Activated T-cell treated with anti-CD3 and anti-CD28 coated beads, Interleukin-2, amount 50 U/mL, for 4 hours (primary cell): ENCODE measurements at places on chromosomes 7 and 10. TPM values are rescaled to one million over a fixed set of nuclear protein-coding genes. Genes with fewer than 3 reads are reported as not detected.

The FGFR2 gene
- 0.18 TPM for total RNA-seq

The AASS gene
- total RNA-seq: 0.83 TPM

The MMD2 gene
- total RNA-seq: not detected

The AKR1D1 gene
- total RNA-seq: not detected

- no peak for DNase-seq
Measured at GRCh38 chr10:114306116-114306973, 67.3 kb downstream of the VWA2 start.

- no peak for DNase-seq
Measured at GRCh38 chr10:36367362-36367761, 725.3 kb upstream of the FZD8 start.

GRCh38 chr7:70303780-70304179 is 705.5 kb downstream of the AUTS2 start:
- no peak for DNase-seq

GRCh38 chr10:6669269-6669859 is 89.3 kb upstream of the PRKCQ start:
- DNase-seq: no peak

DNA sequence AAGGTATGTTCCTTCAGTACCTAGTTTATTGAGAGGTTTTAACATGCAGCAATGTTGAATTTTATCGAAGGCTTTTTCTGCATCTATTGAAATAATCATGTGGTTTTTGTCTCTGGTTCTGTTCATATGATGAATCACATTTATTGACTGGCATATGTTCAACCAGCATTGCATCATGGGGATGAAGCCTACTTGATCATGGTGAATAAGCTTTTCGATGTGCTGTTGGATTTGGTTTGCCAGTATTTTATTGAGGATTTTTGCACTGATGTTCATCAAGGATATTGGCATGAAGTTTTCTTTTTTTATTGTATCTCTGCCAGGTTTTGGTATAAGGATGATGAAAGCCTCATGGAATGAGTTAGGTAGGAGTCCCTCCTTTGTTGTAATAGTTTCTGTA is 204.0 kb upstream of the GNAI1 start:
- DNase-seq: no peak

GRCh38 chr7:74275401-74275881 is 13.8 kb upstream of the CLIP2 start:
- DNase-seq: no peak

DNA sequence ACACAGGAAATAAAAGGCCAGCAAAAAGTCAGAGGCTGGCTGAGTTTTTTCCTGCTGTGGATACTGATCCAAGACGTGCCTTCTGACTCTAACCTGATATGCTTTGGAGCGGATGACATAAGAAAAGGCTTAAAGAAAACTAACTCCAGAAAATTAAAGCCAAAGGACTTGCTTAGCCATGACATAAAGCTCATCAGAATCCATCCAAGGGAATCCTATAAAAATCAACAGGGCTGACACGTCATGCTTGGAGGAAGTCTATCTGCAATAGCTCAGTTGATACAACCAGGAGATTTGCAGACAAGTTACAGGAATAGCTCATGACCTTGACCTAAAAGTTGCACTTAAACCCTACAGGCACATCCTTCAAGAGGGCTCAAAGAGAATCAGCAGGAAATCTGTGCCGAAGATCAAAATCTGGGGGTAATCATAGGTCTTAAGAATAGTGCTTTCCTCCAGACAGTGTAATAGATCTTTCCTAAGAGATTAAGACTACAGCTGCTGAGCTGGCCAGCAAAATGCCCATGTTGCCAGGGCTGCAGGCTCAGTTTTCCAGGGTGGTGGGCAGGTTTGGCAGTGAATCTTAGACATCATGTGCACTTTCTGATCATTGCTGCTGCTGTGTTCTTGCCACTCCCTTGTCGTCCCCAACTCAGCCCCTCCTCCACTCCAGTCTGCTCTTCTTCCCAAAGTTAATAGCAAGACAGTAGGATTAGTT is 111.5 kb upstream of the SVIL start:
- DNase-seq: no peak
